Small intestine (tissue), 16 donors: ENCODE measurements at places on chromosomes 12 and 14.

- DNase-seq = no peak
Measured at GRCh38 chr12:68761901-68762630, 16.1 kb downstream of the SLC35E3 start.

DNA sequence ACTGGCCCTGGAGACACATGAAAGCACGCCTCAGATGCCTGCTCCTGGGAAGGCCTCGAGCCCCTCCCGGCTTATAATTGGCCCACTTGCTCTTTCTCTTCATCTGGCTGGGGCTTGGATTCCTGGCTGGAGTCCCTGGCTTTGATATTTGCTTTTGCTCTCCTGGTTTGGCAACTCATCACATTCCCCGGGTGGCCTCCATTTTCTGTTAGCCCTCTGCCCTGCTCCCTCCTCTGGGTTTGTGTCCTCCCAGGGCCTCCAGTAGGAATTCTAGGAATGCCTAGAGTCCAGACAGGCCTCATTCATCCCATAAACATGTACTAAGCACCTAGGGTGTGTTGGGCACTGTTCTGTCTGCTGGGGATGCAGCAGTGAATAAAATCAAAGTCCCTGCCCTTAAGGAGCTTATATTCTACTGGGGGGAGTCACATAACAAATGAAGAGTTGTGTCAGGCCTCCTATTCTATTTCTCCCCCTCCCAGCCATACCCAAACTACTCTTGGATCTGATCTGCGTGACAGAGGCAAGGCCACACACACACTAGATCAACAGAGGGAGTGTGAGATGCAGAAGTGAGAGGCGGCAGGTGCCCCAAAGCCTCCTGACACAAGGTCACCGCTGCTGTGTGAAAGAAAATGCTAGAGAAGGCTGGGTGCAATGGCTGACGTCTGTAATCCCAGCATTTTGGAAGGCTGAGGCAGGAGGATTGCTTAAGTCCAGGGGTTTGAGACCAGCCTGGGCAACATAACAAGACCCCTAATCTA, 21.3 kb upstream of the TSPAN9 start:
- DNase-seq = no peak

DNA sequence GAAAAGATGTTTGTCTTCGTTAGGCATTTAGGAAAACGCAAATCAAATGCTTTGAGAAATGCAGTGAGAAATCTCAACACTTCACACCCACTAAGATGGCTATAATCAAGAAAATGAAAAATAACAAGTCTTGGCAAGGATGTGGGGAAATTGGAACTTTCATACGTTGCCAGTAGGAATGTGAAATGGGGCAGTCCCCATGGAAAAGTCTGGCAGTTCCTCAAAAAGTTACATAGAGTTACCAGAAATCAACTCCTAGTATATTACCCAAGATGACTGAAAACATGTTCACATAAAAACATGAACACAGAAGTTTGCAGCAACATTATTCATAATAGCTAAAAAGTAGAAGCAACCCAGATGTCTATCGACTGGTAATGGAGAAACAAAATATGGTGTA, 41.5 kb upstream of the LRTM2 start:
- no peak for DNase-seq

DNA sequence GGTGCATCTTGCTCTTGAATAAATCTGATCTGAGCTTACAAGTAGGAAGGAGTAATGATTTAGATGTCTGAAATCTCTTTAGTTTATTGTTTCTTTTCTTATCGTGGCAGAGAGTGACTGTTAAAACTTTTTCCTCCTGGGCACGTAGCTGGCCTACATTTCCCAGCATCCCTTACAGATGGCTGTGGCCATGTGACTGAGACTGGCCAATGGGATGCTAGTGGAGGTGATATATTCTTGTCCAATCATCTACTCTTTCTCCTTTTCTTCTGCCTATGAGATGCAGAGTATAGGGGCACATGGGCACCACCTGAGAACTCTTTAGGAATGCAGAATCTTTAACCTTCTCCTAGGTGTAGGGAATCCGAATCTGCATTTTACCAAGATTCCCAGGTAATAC, 237.3 kb downstream of the RGS6 start:
- DNase-seq = no peak

DNA sequence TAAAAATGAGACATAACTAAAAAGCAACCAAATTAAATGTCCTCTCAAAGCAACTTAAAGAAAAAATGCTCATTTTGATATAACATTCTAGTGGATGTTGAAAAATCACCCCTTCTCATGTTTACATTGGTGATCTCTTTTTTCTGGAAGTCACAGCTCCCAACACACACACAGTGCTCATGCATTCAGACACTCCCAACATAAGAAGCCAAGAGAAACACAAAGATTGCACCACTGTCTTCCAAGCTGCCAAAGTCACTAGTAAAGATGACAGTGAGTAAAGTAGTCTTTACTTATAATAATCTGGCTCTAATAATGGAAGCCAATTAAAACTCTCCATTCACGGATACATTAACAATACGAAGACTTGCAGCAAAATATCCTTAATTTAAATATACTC, 218.4 kb downstream of the NTF3 start:
- no peak for DNase-seq

DNA sequence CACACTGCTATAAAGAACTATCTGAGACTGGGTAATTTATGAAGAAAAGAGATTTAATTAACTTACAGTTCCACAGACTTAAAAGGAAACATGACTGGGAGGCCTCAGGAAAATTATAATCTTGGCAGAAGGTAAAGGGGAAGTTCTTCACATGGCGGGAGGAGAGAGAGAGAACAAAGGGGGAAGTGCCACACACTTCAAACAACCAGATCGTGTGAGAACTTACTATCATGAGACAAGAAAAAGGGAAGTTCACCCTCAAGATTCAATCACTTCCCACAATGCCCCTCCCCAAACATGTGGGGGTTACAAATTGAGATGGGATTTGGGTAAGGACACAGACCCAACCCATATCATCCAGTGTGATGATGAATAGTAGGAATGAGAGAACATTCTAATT, 366.5 kb downstream of the LRFN5 start:
- no peak for DNase-seq

DNA sequence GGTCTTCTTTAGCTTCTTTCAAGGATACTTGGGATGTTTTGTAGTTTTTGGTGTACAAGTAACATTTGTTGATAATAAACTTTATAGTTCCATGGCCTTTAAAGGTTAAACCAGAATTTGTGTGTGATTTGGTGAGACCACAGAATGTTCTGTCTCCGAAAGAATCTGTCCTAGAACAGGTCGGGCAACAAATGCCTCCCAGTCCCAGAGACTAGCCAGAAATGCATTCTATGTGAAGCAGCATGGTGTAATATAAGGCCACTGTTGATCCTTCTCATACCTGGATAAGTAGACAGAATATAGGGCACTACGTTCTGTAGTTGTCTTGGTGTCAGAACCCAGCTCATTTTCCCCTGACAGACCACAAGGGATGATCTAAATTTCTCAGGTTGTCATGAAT, 10.0 kb downstream of the STYK1 start:
- no peak for DNase-seq

GRCh38 chr12:45186762-45187161, 29.1 kb upstream of the ANO6 start:
- no peak for DNase-seq

- DNase-seq = no peak
Measured at GRCh38 chr12:5588591-5588990, 156.7 kb downstream of the NTF3 start.

DNA sequence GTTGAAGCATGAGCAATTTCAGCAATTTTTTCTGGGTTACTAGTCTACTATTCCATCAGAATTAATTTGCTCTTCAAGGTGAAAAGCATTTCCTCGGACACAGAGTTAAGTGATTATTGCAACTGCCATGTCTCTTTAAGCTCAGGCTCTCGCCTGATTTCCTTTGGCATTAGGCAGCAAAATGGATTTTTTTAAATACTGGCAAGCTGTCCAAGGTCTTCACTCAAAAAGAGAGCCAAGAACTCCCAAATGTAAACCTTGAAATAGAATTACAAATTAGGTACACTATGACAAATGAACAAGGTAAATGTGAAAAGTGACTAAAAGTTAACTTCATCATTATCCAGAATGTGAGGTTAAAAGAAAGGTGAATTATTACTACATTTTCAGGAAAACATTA, 111.9 kb downstream of the GARIN6 start:
- no peak for DNase-seq
